Large intestine (tissue), 12 donors: ENCODE measurements at places on chromosomes 7 and 10. TPM values are rescaled to one million over a fixed set of nuclear protein-coding genes. Genes with fewer than 3 reads are reported as not detected.

Gene FBH1
- 70.5 TPM for polyA plus RNA-seq

Gene ANKRD30A
- 0.01 TPM for polyA plus RNA-seq

Gene CLCN1
- 1.6 TPM for polyA plus RNA-seq

Gene AASS
- polyA plus RNA-seq = 29.6 TPM

DNA sequence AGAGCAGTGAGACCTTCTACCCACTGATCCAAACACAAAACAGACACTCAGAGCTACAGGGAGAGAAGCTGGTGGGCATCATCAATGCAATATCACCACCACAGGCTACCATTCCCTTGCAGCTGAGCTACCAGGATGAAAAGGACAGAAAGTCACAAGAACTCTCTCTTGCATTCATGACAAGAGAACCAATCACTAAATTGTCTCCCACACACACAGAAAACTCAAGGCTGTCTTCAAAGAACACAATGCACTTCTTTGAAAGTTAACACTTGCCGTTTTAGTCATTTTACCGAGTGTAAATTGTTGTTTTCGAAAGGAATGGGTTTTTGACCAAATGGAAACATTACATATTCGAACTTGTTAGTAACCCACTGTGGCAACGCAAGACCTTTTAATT lies 626.6 kb downstream of the SORCS1 start:
- DNase-seq = no peak

- peak; percentile 53 for DNase-seq
Observed at GRCh38 chr7:123594813-123595241, 6.8 kb upstream of the ASB15 start.

DNA sequence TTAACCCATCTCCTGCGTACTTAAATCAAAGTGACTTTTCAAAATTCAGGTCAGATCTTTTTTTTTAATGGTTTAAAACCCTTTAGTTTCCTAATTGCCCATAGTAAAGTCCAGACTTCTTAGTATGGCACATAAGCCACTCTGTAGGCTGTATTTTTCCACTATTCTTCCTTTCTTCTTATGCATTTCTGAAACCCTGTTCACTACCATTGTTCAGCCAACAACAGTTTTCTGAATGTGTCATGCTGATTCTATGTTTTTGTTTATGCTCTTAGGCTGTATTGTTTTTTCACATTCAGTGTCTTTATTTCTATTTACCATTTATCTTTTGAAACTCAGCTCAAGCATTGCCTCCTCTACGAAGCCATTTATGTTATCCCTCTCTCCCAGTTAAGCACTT lies 26.7 kb downstream of the CCSER2 start:
- no peak for DNase-seq

DNA sequence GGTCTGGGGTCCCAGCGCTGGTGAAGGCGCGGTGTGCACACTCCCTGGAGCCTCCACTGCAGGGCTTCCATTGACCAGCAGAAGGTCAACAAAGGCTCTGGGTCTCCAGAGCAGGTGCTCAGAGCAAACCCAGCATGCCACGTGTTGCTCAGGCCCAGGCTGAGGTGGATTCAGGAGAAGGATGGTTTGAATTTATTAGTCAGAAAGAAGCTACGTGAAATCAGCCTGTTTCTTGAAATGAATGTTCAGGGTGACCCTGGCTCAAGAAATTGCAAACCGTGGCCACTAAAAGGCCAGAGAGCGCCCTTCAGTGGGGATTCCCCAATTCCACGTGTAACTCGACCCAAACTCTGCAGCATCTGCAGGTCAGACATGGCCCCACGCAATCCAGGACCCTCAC lies 82.7 kb upstream of the PFKP start:
- DNase-seq = no peak

- DNase-seq = peak; percentile 55
Observed at GRCh38 chr7:100655908-100656674, at the start of gene ACTL6B. TSS of gene ACTL6B (minus strand) at chr7:100656448. CDS start at chr7:100656354, 94 bp downstream.

DNA sequence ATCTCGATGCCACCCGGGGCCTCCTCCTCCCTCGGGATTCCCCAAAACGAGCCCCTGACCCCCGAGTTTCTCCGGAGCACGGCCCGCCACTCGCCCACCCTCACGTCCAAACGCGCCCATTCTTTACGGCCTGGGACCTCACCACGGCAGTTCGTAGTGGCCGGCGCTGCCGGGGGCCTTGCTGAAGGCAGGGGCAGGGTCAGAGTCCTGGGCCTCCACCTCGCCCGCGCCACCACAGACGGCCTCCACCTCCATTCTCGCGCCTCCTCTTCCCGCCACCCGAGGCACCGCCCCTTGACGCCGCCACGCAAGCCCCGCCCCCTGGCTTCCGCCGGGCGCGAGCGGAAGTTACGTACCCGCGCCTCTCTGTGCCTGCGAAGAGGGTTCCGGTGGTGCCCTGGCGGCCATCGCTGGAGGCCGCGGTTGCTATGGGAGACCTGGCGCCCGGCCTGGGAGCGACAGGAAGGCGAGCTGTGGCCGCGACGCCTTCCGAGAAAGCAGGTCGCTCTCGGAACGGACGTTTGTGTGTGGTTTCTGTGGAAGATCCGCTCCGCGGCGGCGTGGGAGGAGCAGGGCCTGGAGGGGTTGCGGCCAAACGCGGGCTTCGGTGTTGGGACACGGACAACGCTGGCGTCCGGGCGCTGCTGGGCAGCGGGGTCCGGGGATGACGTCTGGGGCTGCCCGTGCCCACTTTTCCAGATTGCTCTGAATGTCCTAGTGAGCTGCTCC lies at the start of gene RFC2:
RFC2 (minus strand) TSS at position 271 of the 729 bp plus-strand sequence; CDS start at position 255, 16 bp downstream.
- peak; percentile 97 for DNase-seq

GRCh38 chr10:128642023-128642422 lies 515.8 kb upstream of the MKI67 start:
- DNase-seq = no peak

GRCh38 chr7:94888551-94888950 lies 18.8 kb upstream of the PPP1R9A start:
- peak; percentile 56 for DNase-seq

DNA sequence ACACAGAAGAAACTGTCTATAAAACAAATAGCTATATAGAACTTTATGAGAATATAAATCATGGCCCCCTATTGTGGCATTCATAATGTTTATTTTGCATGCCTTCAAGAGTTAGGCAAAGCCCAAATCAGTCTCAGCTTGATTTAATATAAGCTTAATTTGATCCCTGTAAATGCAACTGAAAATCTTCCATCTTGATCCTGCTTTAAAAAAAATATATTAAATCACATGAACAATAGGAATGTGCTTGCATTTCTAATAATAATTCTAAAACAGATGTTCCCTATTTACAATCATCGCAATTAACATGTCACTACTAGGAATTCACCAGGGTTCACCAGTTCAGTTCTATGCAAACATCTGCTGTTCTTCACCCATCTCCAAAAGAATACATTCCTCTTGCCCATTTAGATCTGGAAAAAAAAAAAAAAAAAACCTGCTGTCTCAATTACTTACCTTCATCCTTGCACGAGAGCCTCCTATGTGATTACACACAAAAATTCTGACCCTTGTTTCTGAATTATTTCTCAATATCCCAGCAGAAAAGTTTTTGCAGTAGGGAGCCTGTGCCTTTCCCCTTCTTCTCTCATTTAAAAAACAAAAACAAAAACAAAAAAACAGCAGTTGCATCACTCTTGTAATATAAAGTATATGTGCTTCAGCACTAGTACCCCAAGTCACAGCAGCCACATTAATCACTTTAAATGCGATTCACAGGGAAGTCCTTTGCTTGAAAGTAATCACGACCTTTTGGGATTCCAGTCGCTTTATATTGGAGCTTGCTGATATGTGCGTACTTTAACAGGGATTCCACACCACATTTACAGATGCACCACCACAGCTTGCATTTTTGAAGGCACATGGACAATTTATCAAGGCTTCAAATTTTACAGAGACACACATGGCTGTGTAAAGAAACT lies 194.8 kb upstream of the KMT2E start:
- DNase-seq = no peak

DNA sequence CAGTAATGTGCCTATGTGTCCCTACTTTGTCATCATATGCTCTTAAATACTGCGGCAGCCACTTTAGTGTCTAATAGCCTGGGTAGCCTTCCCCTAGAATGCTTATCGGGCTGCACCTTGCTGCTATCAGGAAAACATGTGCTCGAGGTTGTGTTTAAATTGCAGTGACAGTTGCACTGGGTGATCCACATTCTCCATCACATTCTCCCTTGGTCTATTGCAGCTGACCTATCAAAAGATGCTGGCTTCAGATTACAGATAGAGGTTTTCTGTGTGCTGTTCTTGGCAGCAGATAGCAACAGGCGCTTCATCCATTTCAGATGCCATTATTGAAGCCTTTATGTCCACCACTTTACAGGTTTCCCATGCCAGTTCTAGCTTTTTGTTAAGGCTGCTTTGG lies 130.1 kb upstream of the MDFIC start:
- DNase-seq = no peak

DNA sequence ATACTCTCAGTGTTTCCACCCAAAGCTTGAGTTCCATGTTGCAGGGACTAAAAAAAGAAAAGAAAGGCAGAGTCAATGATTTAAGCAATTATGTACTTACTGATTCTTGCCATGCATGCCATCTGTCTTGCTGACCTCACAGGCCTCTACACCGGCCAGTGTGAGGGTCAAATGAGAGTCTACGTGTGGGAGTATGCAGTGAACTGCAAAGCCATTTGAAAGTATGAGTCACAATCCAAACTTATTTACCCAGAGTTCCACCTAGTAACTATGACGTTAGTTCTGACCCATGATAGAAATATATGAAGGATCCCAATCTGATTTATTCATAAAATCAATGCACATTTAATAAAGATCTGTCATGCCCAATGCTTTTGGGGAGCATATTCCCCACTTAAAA lies 26.5 kb downstream of the PDE1C start:
- no peak for DNase-seq

DNA sequence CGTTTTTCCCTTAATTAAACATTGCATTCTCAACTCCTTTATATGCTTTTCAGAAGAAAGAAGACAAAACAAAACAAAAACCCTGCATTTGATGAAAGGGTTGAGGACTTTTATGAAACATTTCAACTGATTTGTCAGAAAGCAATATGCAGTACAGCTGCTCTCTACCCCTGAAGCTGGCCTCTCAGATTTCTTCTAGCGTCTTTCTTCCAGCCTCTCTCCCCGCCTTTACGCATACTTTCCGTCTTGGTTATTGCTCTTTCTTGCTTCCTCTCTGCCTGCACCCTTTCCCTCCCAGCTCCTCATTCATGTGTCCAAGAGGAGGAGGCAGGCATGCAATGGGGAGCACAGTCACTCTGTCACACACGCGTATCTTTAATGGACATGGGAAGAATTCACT lies 91.0 kb upstream of the COL1A2 start:
- DNase-seq = peak; percentile 75
